Activated CD4-positive, alpha-beta T cell treated with anti-CD3 and anti-CD28 coated beads, Interleukin-2, amount 50 U/mL, for 48 hours (primary cell): ENCODE measurements at places on chromosomes 7 and 10.

DNA sequence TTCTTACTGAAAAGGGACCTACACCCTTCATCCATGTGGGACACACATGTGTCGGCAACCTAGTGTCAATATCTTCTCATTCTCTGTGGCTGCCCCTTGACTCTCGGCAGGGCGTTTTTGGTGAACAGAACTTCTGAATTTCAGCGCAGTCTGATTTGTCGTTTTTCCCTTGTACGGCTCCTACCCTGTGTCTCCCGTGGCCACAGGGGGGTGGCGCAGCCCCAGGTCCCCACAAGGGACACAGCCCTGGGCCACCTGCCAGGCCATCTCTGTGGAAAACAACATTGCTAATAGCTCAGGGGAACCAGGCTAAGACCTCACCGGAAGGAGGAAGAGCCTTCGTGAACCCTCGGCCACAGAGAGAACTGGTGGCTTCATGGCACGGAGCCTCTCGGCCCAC lies 53.1 kb upstream of the NKX6-2 start:
- no peak for DNase-seq

- peak; percentile 15 for DNase-seq
Observed at GRCh38 chr10:88932539-88933256, 19.9 kb downstream of the ACTA2 start.

DNA sequence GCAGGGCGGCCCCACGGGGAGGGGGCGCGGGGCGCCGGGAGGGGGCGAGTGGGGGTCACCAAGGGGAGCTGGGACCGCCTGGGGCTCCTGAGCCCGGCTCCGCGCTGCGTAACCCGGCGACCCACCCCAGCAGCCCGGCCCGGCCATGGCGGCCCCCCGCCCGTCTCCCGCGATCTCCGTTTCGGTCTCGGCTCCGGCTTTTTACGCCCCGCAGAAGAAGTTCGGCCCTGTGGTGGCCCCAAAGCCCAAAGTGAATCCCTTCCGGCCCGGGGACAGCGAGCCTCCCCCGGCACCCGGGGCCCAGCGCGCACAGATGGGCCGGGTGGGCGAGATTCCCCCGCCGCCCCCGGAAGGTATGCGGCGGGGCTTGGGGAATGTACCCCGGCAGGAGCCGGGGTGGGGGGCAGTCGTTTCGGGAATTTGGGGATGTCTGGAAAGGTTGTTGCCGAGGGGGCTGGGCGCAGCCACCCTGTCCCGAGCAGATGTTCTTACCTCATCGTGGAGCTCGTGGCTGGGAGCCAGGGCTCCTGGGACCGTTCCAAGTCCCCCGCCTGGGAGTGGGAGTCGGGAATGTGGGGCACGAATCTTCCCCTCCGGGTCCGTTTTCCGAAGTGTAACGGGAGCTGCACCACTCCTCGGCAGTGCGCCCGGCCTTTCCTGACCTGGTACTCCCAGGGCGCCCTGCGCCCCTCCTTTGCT lies 431 bp downstream of the ZYX start:
- DNase-seq, result peak; percentile 31

GRCh38 chr10:62814756-62815380 lies 1.3 kb downstream of the EGR2 start:
- DNase-seq, result peak; percentile 44

DNA sequence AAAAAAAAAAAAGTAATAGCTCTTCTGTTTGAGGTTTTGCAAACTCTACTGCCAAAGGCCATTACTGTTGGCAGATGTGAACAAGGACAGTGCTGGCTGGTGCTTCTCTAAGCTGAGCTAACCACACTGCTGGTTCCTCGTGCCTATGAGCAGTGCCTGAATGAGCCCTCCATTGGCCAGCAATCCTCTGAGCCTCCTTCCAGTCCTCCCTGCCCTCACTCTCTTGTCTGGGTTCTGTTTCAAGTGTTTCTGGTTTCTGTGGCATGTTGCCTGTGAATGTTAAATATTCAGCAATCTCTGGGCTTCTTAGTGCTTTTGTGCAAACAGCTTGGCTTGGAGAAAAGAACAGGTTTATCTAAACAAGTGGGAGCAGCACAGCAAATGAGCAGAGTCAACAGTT lies 161.3 kb upstream of the AUTS2 start:
- no peak for DNase-seq

DNA sequence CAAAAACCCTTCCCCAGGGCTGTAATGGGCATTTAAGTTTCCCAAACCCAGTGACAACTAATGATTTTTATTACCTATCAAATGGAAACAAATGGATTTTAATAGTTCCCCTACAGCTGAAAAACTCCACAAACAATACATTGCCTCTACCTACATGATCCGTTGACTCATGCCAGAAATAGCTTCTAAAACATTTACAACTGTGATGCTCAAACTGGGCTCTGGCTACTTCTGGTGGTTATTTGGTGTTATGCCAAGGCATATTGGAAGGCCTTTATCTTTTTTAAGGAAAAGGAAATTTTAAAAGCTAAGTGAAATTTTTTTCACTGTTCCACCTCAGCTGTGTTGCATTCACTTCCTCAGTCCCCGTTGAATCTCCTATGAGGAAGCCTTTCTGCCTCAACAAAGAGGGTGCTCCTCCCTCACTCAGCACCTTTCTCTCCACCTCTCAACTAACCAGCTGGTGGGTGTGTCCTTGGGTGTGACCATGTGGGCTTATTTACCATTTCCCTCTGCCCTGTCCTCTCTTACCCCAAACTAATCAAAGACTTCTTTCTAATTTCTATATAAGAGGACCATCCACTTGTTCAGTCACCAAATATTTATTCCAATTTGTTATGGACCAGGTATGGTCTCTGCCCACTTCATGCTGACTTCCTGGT lies 82.9 kb downstream of the PRTFDC1 start:
- no peak for DNase-seq

GRCh38 chr7:1112109-1112508 lies 24.2 kb downstream of the GPER1 start:
- no peak for DNase-seq

- no peak for DNase-seq
Observed at GRCh38 chr10:69321865-69322264, 43.6 kb downstream of the HK1 start.

DNA sequence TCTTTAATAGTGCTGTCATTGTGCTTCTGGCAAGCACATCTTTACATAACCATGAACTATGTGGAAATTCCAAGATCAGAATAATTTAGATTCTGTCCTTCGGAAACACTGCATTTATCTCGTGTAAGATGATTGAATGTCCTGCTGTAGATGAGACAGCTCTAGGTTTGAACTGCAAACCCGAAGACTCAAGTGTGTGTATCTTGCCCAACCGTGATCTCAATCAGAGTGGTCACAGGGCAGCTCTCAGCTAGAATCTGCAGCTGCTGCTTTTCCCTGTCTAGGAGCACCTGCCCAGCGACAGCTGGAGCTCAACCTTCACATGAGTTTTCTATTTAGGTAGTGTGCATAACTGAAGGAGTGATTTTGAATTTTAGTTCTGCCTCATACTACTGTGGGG lies 17.5 kb upstream of the KIF20B start:
- no peak for DNase-seq

- no peak for DNase-seq
Observed at GRCh38 chr10:48792687-48793096, 108.0 kb downstream of the WDFY4 start.

- no peak for DNase-seq
Observed at GRCh38 chr10:45446858-45447257, 72.8 kb downstream of the ALOX5 start.

DNA sequence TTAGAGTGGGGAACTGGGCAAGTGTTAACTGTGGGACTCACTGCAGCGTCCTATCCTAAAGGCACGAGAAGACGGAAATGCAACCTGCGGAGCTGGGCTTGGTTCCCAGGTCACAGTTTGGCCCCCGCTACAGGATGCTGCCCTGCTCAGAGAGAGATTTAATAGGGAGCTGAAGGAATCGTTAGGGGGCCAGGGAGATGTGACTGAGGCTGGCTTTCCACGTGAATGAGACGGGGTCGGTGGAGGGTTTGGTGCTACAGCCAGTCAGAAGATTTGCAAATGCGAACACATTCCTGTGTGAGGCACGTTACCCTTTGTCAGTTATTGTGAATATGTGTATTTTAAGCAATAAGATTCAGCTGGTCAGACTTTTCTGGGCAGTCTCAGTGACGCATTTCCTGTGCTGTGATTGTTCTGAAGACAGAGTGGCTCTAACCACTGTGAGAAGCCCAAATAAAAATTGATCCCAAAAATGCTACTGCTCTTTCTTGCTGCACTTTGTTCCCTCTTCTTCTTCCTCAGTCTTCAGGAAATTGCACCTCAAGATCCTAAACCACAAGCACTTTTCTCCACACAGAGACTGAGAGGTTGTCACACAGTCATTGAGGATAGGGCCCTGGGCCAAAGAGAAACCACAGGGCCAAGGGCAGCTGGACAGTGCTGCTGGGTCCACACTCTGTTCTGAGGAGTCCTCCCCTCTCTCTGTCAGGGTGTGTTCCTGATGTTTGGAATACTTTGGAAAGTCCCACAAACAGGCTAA lies 21.2 kb downstream of the CYP17A1 start:
- DNase-seq, result no peak

- no peak for DNase-seq
Observed at GRCh38 chr10:60187691-60188090, 202.0 kb downstream of the ANK3 start.

DNA sequence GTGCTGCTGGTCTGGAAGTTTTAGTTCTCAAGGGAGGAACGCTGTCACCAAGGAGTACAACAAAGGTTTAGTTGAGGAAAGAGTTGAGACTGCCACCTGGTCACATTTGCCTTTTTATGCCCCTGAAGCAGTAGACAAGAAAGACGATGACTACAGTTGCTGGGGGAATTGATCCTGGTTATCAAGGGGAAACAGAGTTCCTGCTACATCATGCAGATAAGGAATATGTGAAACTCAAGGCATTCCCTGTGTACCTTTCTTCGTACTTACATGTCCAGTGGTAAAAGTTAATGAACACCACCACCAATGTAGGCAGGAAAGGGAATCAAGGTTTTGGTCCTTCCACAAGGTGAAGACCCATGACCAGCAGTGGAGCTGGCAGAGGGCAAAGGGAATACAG lies 31.8 kb downstream of the SLC35B4 start:
- DNase-seq, result no peak

DNA sequence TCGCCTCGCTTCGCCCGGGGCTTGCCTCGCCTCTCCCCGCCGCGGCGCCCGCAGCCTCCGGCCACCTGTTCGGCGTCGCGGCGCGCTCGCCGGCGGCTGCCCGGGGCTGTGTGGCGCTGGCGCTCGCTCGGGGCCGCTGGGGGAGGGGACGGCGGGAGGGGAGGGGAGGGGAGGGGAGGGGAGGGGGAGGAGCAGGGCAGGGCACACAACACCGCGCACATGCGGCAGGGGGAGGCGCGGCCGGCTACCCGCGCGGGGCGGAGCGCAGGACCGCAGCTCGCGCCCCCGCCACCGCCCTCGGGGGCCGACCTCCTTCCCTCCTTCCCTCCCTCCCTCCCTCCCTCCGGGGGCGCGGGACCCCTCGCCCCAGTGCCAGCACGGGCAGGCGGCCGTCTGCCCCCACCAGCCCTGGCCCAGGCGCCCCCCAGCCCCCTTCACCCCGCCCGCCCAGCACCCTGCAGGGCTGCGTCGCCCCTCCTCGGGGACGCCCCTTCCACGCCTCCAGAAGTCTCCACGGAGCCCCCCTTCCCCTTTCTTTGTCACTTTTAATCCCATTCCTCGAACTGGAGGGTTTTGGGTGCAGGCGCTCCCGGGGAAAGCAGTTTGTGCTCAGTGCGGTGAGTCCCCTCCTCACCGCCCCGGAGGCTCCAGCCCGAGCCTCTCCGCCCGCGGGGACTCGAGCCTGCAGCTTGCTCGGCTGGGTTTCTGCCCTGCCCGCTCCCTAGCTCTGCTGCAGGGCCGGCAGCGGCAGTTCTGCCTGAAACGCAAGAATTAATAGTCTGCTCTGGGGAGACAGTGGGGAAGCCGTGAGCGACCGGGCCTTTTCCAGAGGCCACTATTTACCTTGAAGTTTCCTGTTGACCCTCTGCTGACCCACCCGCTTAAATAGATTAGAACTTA lies at the start of gene PARD3:
TSS of gene PARD3 (minus strand) at position 112 of the 900 bp plus-strand sequence. CDS start 301 bp downstream, outside the sequence.
- DNase-seq, result no peak

- no peak for DNase-seq
Observed at GRCh38 chr7:50640779-50641178, 75.6 kb upstream of the DDC start.

DNA sequence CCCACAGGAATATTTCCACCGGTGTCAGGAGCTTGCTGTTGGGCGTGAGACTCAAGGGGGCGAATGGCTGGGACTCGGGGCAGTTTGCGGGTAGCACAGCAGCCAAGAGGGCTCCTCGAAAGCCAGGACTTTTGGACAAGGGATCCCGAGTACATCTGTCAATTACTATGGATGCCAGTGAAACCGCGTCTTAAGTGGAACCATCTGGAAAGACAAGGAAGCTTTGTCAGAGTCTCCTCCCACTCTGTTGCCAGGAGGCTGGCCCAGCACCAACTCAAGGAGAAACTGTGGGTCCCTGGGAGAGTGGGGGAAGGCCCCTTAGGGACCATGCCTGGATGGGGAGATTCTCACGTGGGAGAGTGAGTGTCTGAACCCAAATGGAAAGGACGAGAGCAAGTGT lies 57.1 kb downstream of the C10orf143 start:
- no peak for DNase-seq

GRCh38 chr10:28184810-28185209 lies 118.1 kb downstream of the MPP7 start:
- no peak for DNase-seq

DNA sequence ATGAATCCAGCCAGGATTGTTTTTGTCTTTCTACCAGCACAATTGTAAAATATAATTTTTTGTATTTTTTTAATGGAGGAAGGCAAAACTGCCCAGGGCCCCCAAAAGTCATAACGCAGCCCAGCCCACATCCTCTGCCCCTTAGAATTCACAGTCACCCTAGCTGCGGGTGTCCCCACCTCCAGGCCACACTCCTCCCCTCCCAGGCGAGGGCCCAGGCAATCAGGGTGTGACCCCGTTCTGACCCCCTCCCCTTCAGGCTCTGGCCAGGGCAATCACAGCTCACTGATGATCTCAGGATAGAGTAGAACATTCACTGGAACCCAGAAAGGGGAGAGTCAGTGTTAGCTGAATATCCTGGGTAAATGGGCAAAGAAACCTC lies 92.0 kb upstream of the MACROH2A2 start:
- DNase-seq, result no peak

- no peak for DNase-seq
Observed at GRCh38 chr10:36725581-36726520, 399.5 kb upstream of the ANKRD30A start.

GRCh38 chr7:69162326-69162725 lies 435.9 kb upstream of the AUTS2 start:
- no peak for DNase-seq

DNA sequence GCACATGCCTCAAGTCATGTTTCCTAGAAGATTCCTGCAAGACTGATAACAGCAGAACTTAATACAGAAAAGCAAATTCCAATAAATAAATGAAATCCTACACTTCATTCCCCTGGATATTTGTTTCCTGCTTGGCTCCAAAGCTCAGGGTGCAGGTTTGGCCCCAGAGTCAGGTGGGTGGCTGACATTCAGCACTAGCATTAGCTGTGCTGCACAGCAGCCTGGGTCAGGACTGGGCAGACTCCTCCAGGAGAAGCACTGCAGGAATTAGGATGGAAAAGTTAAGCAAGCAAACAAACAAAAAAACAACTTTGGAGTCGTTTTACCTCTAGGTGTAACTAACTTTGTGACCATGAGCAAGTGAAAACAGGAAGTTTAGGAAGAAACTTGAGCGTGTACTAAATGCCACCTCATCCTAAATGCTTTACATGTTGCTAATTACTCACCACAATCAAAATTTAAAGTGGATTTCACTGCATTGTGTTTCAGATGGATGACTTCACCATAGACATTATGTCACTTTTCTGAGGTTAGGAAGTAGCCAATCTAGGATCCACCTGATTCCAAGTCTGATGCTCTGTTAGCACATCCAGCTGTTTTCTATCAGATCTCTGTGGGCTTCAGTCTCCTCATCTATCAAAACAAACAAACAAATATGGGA lies 239.4 kb downstream of the C7orf25 start:
- no peak for DNase-seq
